GM12892 (cell line): ENCODE measurements at places on chromosomes 1 and 21.

GRCh38 chr21:36489776-36490165, 9.8 kb upstream of the CLDN14 start:
- no peak for DNase-seq

GRCh38 chr1:230299191-230300006, 126.7 kb downstream of the PGBD5 start:
- no peak for DNase-seq

DNA sequence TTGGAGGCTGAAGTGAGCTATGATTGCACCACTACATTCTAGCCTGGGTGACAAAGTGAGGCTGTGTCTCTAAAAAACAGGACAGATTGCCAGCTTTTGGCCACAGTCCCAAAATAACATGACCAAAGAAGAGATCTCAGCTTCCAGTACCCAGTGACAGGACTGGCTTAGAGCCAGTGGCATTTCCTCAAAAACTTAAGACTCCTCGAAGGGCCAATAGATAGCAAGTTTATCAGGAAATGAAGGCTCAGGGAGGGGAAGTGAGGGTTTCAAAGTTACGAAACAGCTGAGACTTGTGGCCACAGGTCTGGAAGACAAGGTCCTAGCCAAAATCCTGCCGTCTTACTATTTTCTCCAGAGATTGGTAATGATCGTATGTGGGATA, 6.3 kb upstream of the TMEM39B start:
- no peak for DNase-seq

DNA sequence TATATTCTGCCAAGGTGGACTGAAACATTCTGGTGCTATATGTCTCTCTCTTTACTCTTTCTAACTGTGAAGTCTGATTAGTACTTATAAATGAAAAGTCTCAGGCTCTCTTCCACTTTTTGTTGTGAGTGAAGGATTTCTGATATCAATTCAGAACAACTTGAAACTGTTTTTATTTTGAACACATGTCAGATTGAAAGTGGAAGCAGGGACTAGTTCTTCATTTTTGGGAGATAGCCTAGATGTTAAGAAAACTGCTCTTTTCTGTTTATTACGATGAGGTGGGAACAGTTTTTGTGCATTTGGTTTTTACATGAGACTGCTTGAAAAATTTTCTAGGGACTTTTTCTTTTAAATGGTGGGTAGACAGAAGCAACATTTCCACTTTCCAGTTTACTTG, 14.5 kb upstream of the GBP3 start:
- no peak for DNase-seq

DNA sequence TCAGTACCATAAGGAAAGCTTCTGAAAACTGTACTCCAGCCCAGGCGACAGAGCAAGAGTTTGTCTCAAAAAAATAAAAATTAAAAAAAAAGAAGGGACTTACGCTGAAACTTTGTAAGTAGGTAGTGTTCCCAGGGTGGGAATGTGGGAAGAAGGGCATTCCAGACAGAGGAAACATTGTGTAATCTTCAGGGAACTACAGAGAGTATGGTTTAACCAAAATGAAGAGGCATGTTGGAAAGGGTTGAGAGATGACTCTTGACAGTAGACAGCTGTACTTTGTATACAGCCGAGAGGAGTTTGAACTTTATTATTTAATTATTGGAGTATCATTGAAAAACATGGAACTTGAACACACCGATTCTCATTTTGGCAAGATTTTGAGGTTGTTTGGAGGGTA, 43.0 kb downstream of the PPP2R5A start:
- no peak for DNase-seq
